ENCODE measurements at places on chromosomes 5 and 9.
A peak's percentile ranks its signal among the peaks of the same experiment; 100 is the strongest.

DNA sequence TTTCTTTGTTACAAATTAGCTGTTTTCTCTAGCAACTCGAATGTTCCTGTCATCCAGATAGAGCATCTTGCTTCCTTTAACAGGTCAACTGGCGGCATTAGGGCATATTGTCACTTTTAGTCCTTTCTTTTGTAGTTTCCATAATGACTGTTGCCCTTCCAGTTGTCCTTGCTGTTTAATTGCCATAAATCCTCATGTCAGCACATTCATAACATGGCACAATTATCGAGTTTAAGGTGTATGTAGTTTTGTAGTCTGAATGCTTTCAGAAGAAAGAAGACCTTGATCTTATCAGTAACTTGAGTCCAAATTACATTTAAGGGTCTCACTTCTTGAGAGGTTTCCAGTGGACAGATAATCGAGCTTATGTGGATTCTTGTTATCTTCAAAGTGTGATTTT lies 161.7 kb upstream of the CDH12 start:
- no peak for DNase-seq

- DNase-seq = no peak
Observed at GRCh38 chr9:13205824-13206223, 73.7 kb downstream of the MPDZ start.

GRCh38 chr9:99822806-99823591 lies 1.3 kb downstream of the NR4A3 start:
- DNase-seq = peak; percentile 27

GRCh38 chr9:16683326-16683725 lies 187.1 kb downstream of the BNC2 start:
- DNase-seq = no peak

DNA sequence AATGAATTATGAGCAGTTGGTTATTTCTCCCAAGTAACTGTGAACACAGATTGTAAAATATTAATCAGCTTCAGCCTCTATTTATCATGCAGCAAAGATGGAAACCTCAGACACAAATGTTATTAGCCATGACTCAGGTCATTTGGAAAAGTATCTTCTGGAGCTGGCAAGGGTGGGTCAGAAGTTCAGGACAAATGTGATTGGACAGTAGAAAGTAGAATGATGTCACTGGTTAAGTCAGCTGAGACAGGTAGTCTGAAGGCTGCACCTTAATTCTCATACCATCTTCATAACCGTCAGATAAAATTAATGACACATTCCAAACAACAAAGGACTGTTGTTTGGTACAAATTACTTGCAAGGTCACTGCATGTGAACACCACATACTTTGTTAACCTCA lies 140.2 kb downstream of the EMB start:
- no peak for DNase-seq

DNA sequence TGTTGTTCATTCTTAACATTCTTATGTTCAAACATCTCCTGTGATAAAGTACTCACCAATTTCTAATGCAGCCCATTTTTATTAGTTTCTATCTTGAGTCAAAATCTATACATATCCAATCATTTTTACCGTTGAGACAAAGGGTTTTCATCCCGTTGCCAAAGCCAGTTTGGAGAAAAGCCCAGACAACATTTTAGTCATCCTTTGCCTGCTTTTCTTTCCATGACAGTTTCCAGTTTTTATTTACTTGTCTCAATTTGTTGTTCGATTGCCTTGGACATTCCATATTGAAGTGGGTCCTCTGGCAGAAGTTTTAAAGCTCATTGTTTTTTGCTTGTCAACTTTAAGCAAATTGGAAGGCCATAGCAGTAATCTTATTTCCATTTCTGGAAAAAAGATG lies 123.9 kb downstream of the RAB3C start:
- no peak for DNase-seq

GRCh38 chr5:124868676-124869075 lies 122.2 kb upstream of the ZNF608 start:
- DNase-seq = no peak

DNA sequence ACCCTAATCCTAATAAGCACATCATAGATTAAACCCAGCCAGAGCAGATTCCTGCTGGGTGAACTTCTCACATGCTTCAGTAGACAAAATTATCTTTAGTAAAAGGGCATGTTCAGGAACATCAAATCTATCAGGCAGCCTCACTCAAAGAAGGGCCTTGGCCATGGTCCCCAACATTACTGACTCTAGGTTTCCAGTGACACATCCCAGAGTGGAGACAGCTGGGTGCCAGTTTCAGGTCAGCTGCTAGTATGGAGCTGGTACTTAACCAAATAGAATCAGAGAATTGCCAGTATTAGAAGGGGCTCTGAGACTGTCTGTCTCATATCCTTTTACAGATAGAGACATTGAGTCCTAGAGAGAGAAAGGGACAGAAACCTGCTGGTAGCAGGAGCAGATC lies 44.1 kb upstream of the GALNT10 start:
- no peak for DNase-seq

DNA sequence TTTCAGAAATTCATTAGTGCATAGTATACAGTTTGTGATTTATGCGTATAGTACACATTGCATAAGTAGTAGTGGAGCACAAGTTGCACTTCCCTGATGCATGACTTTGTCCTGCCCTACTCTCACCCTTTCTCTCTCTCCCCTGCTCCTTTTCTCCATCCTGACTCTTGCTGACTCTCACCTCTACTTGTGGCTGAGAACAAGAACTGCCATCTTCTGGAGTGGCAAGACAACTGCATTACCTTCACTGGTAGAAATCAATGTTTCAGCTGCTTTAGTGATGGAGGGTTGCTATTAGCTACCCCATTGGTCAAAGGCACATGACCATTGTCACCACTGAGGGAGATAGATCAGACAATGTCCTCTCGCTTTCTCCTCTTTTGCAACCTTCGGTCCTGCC lies 26.9 kb downstream of the SPEF2 start:
- DNase-seq = no peak

GRCh38 chr9:7892975-7893374 lies 93.4 kb upstream of the DMAC1 start:
- DNase-seq = no peak

DNA sequence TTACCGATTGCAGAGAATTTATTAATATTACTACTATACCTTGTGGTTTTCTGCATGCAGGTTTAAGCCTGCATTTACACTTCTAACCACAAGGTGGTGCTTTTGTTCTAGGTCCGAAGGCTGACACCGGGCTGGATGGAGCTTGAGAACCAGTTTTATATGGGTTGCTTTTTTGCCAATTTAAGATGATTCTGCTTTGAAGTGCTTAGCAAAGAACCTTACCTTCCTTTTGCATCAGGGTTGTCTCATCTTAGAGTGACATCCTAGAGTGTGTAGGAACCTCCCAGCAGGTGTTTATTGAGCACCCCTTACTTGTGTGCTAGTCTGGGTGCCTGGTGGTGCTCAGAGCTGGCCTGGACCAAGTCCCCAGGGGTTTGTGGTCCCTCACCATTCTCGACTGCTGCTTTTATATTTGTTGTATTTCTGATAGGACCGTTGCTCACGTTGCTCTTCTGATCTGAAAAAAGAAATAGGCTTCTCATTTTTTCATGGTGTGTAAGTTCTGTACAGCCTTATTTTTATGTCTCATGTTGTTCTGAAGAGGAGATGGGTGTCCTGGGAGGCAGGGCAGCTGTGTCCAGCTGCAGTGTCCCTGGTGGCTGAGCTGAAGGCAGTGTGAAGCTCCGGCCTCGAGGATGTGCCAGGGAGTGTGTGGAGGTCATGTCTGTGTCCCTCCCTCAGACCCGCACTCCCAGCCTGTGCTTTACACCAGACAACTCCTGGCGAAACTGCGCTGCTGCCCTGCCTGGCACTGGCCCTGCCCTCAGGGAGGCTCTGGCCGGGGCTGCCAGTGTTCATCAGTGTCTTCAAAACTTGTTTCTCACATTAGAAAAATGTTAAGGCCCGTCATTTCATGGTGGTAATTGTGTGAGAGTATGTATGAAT lies 54.3 kb downstream of the EHMT1 start:
- DNase-seq = peak; percentile 66

DNA sequence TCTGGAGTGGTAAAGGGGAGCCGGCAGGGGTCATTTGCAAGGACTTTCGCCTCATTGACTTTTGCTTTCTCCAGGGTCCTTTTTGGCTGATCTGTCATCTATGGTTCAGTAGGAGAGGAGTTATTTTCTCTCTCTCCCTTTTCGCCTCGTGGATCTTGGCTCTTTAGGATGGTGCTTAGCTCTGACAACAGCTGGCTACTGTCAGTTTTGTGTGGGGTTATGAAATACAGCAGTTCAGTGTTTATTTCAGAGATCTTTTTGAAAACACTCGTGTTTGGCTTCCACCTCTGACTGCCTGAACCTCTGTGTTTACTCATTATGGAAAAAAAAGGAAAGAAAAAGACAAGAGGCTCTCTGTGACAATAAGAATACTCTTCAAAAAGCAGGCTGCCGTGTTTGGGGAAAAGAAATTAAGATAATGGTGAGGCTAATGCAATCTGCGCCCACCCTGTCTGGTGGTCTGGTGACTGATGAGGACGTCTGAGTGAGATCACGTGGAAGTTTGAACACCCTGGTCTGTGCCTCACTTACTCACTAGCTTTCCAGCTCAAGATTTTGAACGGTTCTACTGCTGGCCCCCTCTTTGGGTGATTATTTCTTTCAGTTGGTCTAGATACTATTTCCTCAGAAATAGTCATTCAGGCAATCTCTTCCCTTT lies 567.7 kb downstream of the CAAP1 start:
- no peak for DNase-seq

DNA sequence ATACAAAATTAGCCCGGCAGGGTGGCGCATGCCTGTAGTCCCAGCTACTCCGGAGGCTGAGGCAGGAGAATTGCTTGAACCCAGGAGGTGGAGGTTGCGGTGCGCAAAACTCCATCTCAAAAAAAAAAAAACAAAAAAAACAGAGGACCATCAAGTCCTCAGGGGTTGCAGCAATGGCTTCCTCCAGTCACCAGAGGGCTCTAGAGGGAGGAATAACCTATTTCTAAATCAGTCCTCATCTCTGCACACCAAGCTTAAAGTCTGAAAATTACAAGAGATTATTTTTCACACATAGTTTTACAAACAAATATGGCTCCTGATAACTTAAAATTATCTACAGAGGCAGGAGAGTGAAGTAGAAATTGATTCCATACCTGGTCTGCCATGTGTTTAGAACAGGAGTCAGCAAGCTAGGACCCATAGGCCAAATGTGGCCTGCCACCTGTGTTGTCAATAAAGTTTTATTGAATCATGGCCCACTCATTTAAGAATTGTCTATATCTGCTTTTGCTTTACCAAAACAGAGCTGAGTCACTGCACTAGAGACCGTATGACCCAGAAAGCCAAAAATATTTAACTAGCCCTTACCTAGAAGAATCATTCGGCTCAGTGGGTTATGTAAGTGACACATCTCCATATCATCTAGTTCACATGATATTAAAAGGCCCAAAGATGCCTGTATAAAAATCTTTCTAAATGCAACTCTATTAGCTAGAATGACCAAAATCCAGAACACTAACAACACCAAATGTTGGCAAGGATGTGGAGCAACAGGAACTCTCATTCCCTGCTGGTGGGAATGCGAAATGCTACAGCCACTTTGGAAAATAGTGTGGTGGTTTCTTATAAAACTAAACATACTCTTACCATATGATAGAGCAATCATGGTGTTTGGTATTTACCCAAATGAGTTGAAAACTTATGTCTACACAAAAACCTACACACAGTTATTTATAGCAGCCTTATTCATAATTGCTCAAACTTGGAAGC lies 207.7 kb downstream of the FRMD3 start:
- DNase-seq = no peak

GRCh38 chr9:4117835-4118610 lies 181.8 kb downstream of the GLIS3 start:
- DNase-seq = no peak

DNA sequence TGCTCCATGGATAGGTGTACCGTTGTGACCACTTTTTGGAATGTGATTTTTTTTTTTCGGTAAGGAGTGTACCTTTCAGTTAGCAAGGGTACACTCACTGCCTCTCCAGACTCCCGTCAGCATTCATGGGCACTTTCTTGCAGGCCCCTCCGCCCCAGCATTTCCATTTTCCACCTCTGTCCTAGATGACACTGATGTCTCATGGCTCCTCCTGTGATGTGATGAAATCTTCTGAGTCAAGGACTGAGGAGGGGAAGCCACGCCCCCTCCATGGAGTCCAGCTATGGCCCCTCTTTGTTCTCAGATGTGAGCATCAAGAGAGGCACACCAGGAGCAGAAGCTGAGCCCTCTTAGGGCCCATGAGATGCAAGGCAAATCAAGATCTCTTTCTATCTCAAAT lies 61.8 kb downstream of the CTSL start:
- DNase-seq = no peak

DNA sequence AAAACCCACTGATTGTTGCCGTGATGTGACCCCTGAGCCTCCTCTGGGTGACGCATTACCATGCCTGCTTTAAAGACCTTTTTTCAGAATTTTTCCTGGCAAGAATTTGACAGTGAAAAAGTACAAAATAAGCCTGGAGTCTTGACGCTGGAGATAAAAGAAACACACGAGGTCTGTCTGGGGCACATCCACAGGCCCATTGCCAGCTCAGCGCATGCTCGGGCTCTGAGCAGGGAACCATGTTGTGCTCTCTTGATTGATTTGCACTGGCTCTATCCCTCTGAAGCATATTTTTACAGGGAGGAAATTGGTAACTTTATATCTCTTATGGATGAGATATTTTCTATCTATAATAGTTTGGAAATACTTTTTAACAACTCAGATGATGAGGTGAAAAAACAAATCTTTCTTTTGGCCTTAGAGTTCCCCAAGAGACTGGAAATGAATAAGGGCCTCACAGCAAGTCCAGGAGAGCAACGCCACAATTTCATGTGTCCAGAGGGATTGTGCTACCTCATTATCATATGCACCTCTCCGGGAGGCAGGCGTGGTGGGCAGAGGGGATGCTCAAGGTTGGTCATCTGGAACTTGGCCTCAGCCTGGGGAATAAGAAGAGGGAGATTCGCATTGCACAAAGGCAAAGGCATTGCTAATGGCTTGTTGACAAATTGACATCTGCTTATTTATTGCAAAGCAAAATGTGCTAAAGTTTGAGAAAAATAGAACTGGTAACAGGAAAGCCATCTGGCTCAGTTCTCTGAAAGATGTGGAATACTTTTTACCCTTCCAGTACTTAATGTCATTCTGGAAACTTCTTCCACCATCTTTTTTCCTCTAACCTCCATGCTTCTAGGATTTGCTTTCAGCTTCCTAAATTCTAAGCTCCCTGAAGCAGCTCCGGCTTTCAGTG lies 183.8 kb downstream of the PJA2 start:
- no peak for DNase-seq

DNA sequence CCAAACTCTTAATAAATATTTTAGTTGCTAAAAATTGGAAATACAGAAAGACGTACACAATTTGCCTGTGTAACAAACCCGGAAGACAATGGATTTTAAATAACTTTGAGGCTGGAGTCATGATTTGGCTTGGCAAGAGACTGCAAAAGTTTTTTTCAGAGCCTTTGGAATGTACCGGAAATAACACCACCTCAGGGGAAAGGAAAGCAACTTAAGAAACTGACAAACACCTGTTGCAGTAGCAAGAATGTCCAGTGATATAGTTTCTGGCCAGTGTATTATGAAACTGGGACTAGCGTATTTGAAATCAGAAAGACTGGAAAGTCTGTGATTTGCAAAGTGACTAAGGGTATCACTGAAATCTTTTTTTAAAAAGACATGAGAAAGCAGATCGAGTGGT lies 842 bp downstream of the MUSK start:
- DNase-seq = no peak

- peak; percentile 14 for DNase-seq
Observed at GRCh38 chr5:82312373-82312856, 34.3 kb upstream of the RPS23 start.

GRCh38 chr5:40307920-40308319 lies 371.8 kb upstream of the PTGER4 start:
- DNase-seq = no peak
